ENCODE measurements at places on chromosomes 3 and 15. TPM values are rescaled to one million over a fixed set of nuclear protein-coding genes. Genes with fewer than 3 reads are reported as not detected.

The SEMA3F gene
- 40.3 TPM for total RNA-seq

DNA sequence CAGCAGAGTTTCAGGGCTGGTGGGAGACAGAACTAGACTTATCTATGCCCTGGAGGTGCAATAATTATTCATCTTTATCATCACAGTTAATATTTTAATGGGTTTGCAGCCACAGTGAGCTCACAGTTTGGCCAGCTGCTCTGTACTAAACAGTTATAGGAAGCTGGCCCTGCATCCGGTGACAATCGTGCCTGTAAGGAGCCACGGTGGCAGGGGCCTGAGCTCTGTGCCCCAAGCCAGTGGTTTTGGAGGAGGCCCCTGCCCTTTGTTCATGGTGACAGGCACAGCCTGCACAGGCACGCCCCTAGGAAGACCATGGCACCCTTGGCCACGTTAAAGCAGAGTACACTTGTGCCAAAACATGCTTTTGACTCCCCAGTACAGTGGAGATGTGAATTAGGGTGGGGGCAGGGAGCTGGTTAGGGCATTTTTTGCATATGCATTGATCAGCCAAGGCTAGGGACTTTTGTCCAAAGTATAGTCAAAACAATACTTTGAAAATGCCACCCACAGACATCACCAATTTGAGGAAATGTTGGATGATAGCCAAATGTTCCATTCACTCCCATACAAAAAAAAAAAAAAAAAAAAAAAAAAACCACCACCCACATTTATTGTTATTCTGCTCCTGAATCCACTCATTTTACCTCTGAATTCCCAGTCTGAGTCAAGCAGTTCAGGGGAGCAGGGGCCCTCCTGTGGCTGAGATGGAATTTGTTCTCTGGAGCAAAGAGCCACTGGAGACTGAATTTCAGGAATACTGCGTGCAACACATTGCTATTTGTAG, 3.4 kb upstream of the RFTN1 start:
- DNase-seq, result no peak
- no peaks in the 10 kb centered on the region for H3K4me1 ChIP-seq
- H3K4me3 ChIP-seq, result no peak overlapping the region
- no peaks in the 10 kb centered on the region for H3K36me3 ChIP-seq
- no peaks in the 10 kb centered on the region for H3K27me3 ChIP-seq

- H3K4me3 ChIP-seq, result no peak overlapping the region
- H3K36me3 ChIP-seq, result peaks cover 6% of the 10 kb centered on the region
- DNase-seq, result no peak
- no peaks in the 10 kb centered on the region for H3K4me1 ChIP-seq
- H3K27me3 ChIP-seq, result no peaks in the 10 kb centered on the region
- no peak overlapping the region for H3K27ac ChIP-seq
These were observed 20.0 kb upstream of the ZBTB47 start for GRCh38 chr3:42633544-42633943.

- no peak overlapping the region for H3K27ac ChIP-seq
- no peaks in the 10 kb centered on the region for H3K36me3 ChIP-seq
- no peak for DNase-seq
- no peaks in the 10 kb centered on the region for H3K27me3 ChIP-seq
- no peak overlapping the region for H3K4me3 ChIP-seq
These were observed 23.9 kb upstream of the SORD start for GRCh38 chr15:44999105-44999504.

DNA sequence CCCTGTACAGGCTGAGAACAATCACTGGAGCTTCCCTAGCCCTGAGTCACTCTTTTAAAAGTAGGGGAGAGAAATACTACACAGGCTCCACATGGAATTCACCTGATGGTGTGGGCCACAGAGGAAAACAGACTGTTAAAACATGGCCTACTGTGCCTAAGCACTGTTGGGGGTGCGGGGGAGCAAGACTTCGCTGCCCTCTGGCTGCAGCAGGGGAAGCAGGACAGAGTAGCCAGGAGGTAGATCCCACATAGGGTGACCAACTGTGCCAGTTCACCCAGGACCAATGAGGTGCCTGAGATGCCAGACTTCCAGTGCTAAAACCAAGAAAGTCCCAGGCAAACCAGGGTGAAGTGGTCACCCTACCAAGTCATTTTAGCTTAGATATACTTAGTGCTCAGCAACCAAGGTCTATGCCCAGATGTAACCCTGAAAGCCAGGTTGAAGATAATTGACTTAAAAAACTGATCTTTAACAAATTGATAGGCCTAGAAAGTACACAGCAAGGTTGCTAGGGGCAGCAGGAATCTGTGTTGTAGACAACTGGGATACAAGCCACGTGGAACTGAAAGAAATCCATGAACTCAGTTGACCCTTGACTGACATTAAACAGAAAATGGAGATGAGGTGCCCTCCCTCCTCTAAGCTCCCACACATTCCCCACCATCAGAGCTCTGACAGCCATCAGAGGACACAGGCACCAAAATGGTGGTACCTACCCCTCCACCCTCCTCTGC, 344.2 kb upstream of the PPP2R3A start:
- H3K27ac ChIP-seq, result no peak overlapping the region
- H3K4me3 ChIP-seq, result no peak overlapping the region
- H3K4me1 ChIP-seq, result no peaks in the 10 kb centered on the region
- no peaks in the 10 kb centered on the region for H3K36me3 ChIP-seq
- no peaks in the 10 kb centered on the region for H3K27me3 ChIP-seq

- DNase-seq, result no peak
- H3K36me3 ChIP-seq, result no peaks in the 10 kb centered on the region
- H3K27me3 ChIP-seq, result no peaks in the 10 kb centered on the region
- H3K4me1 ChIP-seq, result no peaks in the 10 kb centered on the region
- H3K4me3 ChIP-seq, result no peak overlapping the region
These were observed 557.0 kb upstream of the SGO1 start for GRCh38 chr3:20742903-20743552.
